CD4-positive, alpha-beta T cell treated with Interleukin-12 subunit alpha and Interleukin-12 subunit beta, for 1 hour (primary cell): ENCODE measurements at places on chromosomes 6 and 20.

DNA sequence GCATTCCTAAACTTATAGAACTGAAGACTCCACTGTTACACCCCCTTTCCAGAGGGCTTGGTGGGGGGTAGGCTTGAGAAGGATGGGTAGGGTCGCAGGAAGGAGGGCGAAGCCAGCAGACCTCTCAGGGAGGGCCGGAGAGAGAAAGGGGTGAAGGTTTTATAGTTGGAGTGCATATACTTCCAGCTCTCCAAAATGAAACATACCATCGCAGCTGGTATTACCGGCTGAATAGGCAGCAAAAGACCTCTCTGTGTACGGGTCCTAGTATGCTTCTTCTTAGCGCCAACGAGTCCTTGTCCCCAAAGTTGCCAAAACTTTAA lies 1.0 kb upstream of the VGLL2 start:
- no peak for DNase-seq

GRCh38 chr6:85419046-85419759 lies 30.7 kb upstream of the NT5E start:
- no peak for DNase-seq

DNA sequence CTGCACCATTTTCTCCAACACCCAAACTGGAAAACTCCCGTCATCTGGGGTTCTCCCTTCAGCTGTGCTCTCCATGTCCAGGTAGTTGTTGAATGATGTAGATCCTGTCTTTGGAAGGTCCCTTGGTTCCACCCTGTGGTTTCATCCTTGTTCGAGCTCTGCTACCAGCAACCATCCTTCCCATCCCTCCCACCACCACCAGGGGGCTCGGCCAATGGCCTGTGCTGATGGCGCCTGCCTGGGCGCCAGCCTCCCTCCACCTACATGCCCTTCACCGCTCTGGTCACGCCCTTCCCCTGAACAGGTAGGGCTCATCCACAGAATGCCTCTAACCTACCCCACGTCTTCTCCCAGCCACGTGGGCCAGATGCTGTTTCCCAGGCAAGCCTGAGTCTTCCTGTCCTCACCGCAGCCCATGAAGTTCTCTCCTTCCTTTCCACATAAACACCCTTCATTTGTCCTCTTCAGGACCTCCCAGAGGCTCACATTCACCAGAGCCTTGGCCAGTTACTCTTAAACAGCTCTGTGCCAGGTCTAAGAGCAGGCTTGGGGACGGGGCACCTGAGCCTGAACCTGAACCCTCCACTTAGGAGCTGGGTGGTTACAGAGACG lies 75.1 kb upstream of the DUSP22 start:
- DNase-seq, result peak; percentile 21

DNA sequence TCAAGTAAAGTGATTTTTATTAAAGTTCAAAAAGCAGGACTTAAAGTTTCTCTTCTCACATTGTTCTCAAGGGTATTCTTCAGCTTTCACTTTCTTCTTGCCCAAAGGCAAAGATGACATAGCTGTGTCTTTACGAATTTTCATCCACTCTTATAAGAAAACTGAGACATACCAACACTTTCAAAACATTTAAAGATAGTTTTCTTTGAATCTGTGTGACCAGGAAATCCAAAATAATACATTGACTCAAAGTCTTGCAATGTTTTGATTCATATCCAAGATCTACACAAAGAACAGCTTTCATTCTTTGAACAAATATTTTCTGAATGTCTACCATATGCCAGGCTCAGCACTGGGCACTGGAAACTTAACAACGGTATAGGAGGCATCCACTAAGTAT lies 117.9 kb downstream of the SIM1 start:
- no peak for DNase-seq

- no peak for DNase-seq
These were observed 12.3 kb downstream of the HMGN4 start for GRCh38 chr6:26550250-26550993.

- no peak for DNase-seq
These were observed 17.3 kb downstream of the HRH3 start for GRCh38 chr20:62202676-62203377.

DNA sequence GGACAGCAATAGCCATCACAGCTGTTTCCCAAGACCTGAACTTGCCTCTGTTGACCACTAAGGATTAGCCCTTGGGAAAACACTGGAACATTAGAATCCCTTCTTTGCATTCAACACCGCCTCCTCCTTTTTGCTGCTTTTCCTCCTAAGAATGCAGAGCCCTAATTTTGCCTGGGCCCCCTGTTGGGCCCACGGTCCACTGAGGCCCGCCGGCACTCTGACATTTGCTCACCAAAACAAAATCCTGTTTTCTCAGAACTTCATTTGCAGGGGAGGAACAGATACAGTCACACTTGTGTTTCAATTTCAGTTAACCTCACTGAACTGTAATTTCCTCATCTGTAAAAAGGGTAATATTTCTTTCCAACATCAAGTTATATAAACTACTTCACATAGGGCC lies 116.0 kb upstream of the JARID2 start:
- DNase-seq, result no peak

GRCh38 chr20:22720206-22720605 lies 135.8 kb upstream of the FOXA2 start:
- DNase-seq, result no peak

DNA sequence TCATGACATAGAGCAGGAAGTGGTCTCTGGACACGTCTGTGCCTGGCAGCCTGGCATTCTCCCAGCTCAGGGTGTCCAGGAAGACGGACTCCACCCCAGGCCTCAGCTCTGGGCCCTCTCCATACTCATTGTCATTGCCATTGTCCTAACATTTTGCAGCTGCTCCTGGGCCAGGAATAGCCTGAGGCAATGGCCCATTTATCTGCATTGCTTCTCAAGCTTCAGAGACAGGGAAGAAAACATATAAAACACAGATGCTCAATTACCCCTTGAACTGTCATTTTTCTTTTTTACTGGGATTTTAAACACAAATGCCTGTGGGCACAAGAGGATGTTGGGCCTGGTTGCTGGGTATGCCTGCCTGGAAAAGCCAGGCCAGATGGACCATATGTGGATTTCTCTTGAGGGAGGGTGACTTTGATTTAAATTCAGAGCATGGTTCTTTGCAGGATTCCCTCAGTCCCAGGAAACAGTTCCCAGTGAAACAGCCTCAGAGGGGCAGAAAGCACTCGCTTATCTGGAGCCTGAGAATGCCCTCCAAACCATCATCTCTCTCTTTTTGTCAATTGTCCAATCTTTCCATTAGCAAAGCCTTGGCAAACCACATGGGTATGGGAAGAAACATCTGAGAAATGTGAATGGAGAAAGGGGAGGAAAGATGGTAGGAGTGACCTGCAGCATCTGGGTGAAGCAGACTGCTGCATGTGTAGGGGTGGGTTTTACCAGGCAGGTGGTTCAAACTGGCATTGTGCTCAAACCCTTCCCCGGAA lies 17.9 kb downstream of the LAMP5 start:
- DNase-seq, result no peak

GRCh38 chr6:36034441-36034840 lies 6.8 kb downstream of the MAPK14 start:
- DNase-seq, result no peak

- no peak for DNase-seq
These were observed 12.2 kb downstream of the ZNF831 start for GRCh38 chr20:59175861-59176260.

- DNase-seq, result no peak
These were observed 16.8 kb upstream of the PTGIS start for GRCh38 chr20:49584418-49585382.

- DNase-seq, result no peak
These were observed 387.3 kb downstream of the CDKAL1 start for GRCh38 chr6:20921578-20921977.

DNA sequence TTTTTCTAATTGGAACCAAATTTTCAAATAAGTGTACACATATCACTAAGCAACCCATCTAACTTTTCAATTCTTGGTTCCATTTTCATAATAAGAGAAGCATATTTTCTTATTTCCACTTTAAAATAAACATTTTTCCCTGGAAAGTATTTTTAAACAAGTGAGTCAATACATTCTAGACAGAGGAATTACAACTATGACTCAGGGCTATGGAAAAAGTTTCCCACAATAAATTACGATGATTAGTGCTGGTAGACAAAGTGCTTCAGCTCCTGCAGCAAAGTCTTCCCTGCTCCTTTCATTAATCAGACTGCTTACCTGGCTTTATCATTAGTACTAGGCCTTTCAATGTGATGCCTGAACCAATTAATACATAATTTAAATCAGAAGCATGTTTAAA lies 322.5 kb downstream of the HACE1 start:
- no peak for DNase-seq

- peak; percentile 84 for DNase-seq
These were observed 19.2 kb downstream of the MCUR1 start for GRCh38 chr6:13795041-13795750.

DNA sequence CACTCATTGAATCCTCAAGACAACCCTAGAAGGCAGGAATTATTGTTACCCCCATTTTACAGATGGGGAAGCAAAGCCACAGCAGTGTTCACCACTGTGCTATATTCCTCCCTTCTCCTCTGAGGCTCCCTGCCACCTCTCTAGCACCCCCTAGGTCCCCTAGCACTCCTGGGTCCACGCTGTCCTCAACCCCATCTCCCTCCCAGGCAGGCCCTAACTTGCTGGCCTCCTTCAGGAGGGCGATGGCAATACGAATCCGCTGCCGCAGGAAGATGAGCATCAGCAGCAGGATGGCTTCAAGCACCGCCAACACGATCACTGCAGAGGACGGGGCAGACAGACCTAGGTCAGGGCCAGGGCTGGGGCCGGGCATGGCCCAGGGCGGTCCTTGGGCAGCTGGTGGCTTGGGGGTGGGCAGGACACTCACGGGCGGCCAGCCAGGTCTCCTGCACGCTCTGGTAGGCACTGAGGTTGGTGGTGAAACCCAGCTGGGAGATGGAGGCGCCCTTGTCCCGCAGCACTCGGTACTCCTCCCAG lies 7.8 kb upstream of the NEU1 start:
- DNase-seq, result no peak

GRCh38 chr6:11496152-11497060 lies 41.1 kb upstream of the TMEM170B start:
- peak; percentile 86 for DNase-seq
